ENCODE measurements at places on chromosomes 11 and 22.

GRCh38 chr11:123145220-123145619, 49.8 kb downstream of the CLMP start:
- peak; percentile 96 for DNase-seq

GRCh38 chr11:3959015-3959902, 103.8 kb downstream of the STIM1 start:
- DNase-seq, result peak; percentile 87

DNA sequence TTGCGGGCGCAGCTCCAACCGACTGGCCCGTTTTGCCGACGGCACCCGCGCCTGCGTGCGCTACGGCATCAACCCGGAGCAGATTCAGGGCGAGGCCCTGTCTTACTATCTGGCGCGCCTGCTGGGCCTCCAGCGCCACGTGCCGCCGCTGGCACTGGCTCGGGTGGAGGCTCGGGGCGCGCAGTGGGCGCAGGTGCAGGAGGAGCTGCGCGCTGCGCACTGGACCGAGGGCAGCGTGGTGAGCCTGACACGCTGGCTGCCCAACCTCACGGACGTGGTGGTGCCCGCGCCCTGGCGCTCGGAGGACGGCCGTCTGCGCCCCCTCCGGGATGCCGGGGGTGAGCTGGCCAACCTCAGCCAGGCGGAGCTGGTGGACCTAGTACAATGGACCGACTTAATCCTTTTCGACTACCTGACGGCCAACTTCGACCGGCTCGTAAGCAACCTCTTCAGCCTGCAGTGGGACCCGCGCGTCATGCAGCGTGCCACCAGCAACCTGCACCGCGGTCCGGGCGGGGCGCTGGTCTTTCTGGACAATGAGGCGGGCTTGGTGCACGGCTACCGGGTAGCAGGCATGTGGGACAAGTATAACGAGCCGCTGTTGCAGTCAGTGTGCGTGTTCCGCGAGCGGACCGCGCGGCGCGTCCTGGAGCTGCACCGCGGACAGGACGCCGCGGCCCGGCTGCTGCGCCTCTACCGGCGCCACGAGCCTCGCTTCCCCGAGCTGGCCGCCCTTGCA, 1.0 kb downstream of the FJX1 start:
- peak; percentile 52 for DNase-seq

- no peak for DNase-seq
These were observed at the start of gene PGR for GRCh38 chr11:101129203-101129943. PGR (minus strand) TSS chr11:101129813; CDS start chr11:101129070, 743 bp downstream.

- no peak for DNase-seq
These were observed 1052.7 kb upstream of the CNTN5 start for GRCh38 chr11:97968071-97968470.

DNA sequence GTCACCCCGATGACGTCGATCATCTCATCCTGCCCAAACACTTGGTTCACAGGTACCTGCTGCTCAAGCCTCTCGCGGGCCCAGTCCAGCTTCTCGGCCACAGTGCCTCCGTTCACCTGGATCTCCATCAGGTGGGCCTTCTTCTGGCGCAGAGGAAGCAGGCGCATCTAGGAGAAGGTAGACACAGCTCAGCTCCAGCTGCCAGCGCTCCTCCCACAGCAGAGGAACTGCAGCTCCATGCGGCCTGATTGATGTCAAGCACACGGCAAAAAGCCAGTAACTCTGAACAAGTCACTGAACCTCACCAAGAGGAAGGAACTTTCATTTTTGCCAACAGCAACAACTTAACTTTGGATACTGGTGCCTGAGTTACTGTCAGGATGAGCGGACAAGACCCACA, 4.0 kb downstream of the RPL3 start:
- DNase-seq, result peak; percentile 29

DNA sequence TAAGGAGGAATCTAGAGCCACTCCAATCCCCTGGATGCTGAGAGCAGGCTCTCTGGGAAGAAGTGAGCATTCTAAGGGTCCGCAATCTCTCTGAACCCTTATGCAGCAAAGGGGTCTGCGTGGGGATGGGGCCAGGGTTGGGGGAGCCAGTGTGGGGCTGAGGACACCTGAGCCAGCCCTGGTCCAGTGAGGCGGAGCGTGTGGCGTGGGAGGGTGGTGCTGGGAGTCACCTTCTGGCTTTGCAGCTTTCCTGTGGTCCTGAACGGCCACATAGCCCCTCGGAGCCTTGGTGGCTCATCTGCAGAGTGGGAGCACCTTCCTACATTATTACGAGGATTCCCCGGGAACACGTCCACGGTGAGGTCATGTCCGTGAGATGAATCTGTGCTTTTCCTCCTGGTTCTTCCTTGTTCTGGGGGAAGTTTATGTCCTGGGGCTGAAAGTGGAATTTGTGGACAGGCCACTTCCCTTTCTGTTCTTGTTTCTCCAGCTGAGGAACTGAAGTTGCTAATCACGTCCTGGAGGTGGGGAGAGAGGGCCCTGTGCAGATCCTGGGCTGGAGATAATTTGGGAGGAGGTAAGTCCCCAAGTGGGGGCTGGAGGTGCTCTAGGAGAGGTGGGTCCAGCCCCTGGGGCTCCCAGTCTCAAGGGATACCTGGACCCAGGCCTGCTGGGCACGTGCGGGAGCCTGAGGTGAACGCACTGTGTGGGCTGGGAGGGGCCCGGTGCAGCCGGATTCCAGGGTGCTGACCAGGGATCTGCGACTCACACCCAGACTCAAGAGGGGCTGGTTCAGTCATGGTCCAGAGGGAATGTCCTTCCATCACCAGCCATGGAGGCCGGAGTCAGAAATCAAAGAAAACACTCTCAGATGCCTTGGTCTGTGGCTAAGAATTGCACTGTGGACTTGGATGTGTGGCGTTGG, 6.1 kb downstream of the MRGPRE start:
- DNase-seq, result no peak

DNA sequence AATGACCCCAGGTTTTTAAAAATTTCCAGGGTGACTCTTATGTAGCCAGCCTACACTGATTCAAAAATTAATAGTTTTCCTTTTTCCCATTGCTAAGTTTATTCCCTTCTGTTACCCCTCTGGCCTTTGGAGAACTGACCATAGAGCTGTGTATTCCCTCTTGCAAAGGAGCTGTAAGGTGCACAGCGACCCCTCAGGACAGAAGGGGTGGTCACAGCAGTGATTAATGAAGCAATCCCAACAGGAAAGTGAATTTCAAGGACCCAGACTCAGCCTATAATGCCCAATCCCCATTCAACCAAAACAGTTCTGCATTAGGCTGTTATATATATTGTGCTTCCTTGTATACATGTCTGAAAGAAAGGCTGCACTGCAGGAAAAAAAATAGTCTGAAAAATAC, 147.1 kb downstream of the WT1 start:
- DNase-seq, result no peak

DNA sequence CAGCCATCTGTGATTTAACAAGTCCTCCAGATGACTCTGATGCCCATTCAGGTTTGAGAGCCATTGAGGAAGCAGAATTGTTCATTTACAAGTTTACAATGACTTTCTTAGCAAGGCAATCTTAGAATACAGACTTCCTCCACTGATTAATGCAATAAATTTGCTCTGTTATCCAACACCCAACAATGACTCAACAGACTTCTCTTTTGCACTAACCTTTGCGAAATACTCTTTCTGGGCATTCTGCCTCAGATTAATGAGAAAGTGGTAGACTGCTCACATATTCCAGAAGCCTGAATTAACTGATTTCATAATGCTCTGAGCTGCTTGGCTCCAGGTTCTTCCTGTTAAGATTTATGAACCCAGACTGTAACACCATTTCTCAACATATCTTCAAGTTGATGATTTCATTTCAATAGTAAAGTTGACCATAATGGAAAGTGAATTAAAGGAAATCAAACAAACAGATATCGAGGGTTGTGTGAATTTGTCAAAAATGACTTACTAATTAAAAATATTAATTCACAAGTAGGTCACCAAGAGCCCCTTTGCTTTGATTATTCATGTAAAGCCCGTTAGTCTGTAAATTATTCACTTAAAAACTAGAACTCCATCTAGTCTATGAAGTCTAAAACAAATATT, 70.5 kb upstream of the BLID start:
- peak; percentile 100 for DNase-seq

DNA sequence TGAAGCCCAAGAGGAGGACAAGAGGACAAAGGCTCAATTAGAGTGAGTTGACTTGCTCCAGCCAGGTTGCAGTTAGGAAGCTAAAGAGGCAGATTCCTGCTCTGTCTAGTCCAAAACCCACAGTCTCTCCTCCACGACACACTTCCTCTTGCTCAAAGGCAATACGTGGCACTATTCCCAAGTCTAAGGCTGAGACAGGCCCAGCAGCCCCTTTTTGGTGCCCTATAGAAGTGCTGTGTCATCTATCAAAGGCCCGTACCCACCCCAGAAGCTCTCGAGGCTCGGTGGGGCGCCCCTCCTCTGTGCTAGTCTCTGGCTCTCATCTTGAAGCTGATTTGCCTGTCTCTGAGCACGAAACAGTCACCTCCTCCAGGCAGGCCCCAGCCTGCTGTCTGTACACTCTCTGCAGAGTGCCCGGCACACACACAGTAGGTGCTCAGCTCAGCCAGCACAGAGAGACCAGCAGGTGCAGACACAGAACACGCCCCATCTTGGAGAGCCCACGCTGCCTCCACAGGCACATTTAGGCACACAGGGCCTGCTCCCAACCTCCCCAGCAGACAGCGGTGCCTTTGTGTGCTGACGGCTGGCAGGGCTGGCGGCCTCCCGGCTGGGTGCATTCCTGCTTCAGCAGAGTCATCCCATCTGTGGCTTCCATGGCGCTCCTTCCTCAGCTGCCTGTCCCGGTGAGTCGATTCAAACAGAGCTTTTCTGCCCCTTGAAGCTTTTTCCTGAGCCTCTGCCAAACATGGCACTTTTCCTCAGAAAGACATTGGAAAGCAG, 52.8 kb downstream of the MYH9 start:
- DNase-seq, result peak; percentile 62

- no peak for DNase-seq
These were observed 70.3 kb downstream of the CCDC81 start for GRCh38 chr11:86444981-86445380.

GRCh38 chr11:69307871-69308431, 14.0 kb downstream of the MYEOV start:
- no peak for DNase-seq

DNA sequence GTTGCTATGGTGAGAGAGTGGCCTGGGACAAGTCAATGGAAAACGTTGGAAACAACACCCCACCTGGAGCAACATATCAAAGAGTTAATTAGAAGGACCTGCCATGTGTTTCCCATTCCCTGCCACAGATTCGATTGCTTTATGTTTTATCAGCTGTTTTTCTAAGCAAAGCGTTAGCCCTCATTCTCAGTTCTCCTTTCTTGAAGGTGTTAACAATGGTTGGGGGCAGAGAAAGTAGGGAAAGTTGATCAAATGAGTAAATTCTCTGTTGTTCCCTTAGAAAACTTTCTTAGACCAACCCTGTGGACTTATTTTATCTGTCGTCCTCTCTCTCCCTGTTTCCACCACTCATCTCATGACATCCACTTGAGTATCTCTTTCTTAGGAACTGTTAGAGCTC, 102.5 kb downstream of the ADAMTS15 start:
- no peak for DNase-seq

DNA sequence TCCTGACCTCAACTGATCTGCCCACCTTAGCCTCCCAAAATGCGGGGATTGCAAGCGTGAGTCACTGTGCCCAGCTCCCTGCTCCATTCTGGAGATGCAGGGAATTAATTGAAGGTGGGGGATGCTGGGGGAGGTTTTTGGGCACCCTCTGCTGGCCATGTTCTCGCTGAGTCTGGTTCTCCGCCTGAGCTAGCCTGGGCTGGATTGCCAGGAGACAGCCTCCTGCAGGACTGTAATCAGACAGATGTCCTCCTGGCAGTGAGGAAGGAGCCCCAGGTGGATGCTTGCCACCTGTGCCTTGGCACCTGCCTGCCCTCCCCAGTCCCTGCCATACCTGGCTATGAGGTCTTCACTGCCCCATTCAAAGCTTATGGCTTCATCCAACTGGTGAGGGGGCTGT, 5.4 kb downstream of the MTFP1 start:
- no peak for DNase-seq

GRCh38 chr11:20937826-20938225, 268.4 kb downstream of the NELL1 start:
- DNase-seq, result no peak

GRCh38 chr22:31055635-31056159, 25.4 kb upstream of the SMTN start:
- DNase-seq, result peak; percentile 98

DNA sequence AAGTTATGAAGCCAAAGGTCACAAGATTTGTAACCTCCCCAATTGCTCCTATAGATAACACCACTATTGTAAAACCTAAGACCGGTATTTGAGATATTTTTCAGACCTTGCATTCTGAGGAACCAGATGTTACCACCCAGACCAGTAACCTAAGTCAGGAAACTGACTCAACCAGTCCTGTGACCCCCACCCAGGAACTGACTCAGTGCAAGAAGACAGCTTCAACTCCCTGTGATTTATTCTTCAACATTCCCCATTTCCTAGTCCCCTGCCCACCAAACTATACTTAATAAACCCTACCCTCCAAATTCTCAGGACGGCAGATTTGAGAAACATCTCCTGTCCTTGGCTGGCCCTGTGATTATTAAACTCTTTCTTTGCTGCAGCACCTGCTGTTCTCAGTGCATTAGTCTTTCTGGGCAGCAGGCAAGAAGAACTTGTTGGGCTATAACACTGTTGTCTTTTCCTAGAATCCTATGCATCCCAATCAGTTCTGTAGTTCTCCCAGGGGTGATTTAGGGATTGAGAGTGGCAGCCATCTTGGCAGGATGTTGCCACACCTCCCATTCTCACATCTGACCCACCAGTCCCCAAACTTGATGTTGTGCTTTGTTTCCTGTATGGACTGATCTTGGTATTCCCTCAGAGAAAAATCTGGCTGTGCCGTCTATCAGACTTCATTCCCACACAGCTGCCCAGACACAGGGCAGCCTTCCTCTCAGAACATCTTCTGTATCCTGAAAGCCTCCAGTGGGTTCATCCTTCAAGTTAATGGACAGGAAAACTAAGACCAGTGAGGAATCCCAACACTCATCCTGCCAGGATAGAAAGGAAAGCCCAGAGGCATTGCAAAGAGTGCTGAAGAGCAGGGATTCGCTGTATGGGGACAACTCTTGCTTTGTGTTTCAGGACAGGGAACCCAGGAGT, 104.0 kb downstream of the PDE2A start:
- DNase-seq, result peak; percentile 96

DNA sequence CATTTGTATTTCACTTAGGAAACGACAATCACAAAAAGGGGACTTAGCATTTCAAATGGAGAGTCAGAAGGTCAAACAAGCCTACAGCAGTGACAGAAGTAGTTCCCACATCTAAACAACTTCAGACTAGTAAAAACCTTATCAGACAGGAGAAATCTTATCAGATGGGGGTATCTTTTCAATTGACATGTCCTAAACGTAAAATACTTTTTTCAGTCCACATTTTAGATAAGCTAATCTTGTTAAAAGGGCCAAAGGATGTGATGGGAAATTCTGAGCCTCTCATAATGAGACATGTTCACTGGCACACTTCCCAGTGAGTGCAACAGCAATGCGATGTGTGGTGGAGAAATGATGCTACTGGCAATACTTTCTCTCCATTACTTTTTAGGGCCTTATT, 2.4 kb downstream of the MAPK1 start:
- DNase-seq, result peak; percentile 83
